SK-N-DZ (cell line): ENCODE measurements at places on chromosomes 3 and 15.

DNA sequence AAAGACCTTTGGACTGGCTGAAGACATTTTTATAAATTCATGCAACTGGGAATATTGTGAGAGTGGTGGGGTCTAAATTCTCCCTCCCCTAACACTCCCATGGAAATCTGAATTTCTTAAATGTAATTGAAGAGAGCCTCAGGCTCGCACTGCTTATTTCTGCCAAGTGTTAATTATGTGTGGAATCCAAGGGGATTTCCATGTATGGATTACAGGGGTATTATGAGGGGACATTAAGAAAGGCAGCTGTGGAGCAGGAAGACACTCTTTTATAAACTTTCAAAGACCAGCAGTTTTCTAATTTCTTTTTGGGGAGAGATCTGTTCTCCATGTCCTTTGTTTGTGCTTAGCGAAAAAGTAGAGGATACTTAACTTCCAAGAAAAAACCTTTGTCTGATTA lies 152.1 kb upstream of the TBL1XR1 start:
- DNase-seq, result no peak

- DNase-seq, result no peak
Measured at GRCh38 chr3:188403404-188403803, 249.4 kb downstream of the LPP start.

DNA sequence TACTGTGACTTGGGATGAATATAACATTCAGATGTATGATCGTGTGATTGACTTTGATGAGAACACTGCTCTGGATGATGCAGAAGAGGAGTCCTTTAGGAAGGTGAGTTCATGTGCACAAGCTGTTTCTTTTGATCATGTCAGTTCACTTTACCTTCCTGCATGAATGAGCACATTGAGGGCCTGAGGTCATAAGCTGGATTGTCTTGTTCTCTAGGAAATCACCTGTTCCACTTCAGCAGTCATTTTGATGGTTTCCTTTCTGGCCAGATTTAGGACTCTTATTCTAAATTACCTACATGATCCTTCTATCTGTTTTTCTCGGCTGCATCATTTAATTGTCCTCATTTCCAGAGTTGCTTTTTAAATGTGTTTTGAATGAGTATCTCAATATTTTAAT lies 4.1 kb downstream of the RCN2 start:
- DNase-seq, result no peak

DNA sequence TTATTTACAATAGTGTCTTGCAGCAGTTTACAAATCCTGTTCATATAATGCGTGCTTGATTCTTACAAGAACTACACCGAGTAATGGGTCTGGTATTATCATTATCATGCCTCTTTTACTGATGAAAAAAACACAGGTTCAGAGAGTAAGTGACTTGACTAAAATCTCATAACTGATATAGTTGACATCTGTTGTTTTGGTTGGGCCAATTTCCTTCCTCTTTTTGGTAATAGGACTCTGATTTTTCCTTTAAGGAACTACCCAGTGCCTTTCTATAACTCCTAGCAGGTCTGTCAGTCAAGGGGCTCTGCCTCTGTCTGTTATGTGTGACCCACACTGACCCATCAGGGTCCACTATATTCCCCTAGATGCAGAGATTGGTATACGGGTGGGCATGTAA lies 14.6 kb upstream of the BLOC1S6 start:
- DNase-seq, result no peak

- no peak for DNase-seq
Measured at GRCh38 chr3:129655291-129655700, 48.8 kb upstream of the PLXND1 start.

GRCh38 chr3:15520185-15520584 lies 1.3 kb downstream of the COLQ start:
- no peak for DNase-seq

- no peak for DNase-seq
Measured at GRCh38 chr3:183826448-183827250, 1.3 kb upstream of the MAP6D1 start.

DNA sequence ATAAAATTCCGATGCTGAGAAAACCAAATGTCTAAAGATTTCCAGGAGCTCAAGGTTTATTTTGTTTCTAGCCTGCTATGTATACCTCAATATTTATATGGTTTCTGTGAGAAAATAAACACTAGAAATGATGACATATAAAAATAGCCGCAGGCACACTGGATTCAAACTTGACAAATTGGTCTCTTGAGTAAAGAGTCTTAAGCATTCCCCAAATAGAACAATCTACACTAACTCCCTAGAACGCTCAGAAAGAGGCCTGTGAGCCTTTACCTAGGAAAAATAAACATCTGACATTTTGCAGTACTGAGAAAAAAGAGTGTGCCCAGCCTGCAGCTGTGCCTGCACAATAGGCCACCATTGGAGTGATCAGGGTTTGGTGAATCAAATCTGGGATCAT lies 75.2 kb downstream of the NEK10 start:
- DNase-seq, result no peak

GRCh38 chr3:46553154-46553553 lies 12.9 kb downstream of the LRRC2 start:
- DNase-seq, result no peak

DNA sequence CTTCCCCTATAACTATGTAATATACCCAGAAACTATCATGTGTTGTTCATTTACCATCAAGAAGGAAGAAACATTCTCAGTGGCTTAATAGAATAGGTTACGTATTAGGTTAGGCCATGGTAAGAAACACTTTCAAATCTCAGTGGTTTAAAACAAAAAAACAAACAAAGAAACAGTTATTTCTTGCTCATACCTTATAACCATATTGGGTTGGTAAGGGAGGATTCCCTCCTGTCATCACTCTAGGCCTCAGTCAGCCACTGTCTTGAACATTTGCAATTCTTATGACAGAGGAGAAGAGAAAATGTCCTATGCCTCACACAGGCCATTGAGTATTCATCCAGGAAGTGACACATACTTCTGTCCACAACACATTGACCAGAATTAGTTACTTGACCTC lies 727.7 kb upstream of the NECTIN3 start:
- DNase-seq, result no peak

DNA sequence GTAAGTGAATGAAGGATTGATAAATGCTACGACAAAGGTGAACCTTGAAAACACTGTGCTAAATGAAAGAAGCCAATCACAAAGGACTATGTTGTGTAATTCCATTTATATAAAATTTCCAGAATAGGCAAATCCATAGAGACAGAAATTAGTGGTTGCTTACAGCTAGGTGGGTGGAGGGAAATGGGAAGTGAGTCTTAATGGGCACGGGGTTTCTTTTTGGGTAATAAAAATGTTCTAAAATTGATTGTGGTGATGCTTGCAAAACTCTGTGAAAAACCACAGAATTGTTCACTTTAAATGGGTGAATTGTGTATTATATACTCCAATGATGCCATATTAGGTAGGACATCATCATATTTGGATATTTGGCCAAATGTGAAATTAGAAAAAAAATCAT lies 20.9 kb upstream of the TEX9 start:
- DNase-seq, result no peak

- DNase-seq, result no peak
Measured at GRCh38 chr3:124600765-124601164, 129.5 kb upstream of the UMPS start.

DNA sequence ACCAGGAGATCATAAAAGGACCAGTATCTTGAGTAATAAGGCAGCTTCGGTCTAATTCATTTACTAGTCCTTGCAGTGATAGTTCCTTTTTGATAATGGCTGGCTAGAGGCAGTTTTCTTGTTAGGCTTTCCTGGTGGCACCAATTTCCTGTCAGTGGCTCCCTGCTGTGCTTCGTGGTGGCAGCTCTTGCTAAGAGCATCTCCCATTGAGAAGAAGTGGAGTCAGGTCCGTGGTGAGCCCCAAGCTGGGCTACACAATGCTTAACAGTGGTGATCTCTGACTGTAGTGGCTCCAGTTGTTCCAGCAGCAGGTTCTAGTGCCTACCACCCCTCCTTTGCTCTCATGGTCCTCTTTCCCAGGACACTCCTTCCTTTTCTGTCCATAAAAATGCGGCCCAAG lies 111.2 kb downstream of the RAP2B start:
- DNase-seq, result no peak

DNA sequence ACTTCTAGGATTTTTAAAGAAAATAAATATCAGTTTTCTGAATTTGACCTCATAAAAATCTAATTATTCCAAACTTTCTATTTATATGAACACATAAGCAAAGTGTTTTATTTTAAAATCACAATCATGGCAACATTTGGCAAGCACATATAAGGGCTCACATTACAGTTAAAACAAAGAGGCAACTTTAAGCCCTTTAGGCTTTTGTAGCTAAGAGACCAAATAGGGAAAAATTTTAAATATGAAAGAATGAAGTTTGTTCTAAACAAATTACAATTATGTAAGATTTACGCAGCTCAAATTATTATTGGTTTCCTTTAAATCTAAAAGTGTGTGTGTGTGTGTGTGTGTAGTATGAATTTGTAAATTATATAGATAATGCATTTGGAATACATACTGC lies 267.0 kb downstream of the ZIC4 start:
- no peak for DNase-seq

DNA sequence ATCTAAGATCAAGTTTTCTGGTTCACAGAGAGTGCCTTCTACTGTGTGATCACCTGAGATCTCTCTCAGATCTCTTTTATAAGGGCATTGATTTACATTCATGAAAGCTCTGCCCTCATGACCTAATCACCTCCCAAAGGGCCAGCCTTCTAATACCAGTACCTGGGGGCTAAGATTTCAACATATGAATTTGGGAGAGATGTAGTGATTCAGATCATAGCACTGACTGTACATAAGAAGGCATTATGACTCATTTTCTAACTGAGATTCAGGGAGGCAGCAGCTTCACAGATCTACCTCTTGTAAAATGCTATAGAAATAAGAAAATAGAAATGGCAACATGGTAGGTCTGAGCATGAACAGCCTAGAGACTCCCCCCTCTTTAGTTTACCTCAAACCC lies 39.6 kb downstream of the VGLL3 start:
- DNase-seq, result no peak

- no peak for DNase-seq
Measured at GRCh38 chr3:112789787-112790186, 56.9 kb downstream of the CD200R1L start.

DNA sequence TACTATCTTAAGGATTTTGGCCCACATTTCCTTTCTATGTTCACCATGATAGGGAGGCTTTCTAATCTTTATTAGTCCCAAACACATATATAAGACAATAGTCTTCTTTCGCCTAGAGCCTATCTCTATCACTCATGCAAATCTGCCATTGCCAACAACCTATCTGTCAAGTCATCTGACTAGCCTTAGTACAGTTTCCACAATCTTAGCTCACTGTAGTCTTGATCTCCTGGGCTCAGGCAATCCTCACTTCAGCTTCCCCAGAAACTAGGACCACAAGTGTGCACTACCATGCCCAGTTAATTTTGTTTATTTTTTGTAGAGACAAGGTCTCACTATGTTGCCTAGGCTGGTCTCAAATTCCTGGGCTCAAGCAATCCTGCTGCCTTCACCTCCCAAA lies 6.9 kb downstream of the TMEM39A start:
- DNase-seq, result no peak

GRCh38 chr15:75460646-75461045 lies 9.2 kb upstream of the SIN3A start:
- DNase-seq, result no peak

GRCh38 chr15:58298879-58299850 lies 132.6 kb upstream of the LIPC start:
- no peak for DNase-seq

DNA sequence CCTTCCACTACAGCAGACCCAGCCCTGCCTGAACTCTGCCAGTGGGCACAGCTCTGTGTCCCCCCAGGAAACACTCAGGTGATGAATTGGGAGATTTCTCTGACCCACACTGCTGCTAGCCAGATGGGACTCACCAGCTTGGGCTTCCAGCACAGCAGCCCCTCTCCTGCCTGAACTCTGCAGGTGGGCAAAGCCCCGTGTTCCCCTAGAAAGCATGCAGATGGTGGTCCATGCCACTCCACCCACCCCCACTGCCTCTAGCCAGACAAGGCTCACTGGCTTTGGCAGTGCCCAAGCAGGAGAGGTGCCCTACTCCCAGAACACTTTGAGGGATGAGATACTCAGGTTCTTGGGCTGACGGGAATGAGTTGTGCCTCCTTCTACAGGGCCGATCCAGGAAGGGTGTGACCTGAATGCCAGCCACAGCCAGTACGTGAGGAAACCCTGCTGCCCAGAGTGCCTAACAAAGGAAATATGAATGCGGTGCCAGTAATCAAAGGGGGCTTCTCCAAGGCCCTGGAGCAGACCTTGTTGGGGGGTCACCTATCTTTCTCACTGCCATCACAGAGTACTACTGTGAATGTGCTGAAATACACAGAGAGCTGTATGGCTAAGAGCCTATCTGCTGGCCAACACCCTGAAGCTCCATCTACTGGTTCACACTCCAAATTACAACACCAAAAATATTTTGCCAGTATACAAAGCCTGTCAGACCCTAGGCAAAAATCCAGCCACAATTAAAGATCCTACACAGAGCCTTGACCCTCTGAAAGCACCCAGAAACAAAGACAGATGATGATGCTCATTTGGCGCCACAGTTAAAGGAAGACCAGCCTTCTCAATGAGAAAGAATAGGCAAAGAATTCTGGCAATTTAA lies 61.9 kb downstream of the BTLA start:
- DNase-seq, result peak; percentile 7

DNA sequence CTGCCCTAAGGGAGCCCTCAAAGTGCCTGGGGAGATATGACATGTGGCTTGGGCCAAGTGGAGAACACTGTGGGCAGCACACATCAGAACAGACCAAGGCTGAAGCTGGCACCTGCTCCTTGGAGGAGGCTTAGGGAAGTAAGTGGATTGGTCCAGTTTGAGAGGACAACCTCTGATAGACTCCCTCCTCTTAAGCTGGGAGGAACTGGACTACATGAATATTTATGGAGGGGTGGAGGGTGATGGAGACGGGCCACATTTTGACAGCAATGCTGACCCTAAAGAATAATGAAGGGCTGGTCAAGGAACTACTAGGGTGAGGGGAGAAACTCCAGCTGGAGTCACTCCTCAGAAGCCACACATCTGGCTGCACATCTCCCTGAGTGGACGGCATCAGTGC lies 6.5 kb upstream of the CD276 start:
- no peak for DNase-seq

GRCh38 chr3:122680475-122681283 lies at the start of gene PARP14:
Gene PARP14, plus strand, starts transcription at chr3:122680839. Its CDS starts 45 bp downstream, at chr3:122680884.
- no peak for DNase-seq

DNA sequence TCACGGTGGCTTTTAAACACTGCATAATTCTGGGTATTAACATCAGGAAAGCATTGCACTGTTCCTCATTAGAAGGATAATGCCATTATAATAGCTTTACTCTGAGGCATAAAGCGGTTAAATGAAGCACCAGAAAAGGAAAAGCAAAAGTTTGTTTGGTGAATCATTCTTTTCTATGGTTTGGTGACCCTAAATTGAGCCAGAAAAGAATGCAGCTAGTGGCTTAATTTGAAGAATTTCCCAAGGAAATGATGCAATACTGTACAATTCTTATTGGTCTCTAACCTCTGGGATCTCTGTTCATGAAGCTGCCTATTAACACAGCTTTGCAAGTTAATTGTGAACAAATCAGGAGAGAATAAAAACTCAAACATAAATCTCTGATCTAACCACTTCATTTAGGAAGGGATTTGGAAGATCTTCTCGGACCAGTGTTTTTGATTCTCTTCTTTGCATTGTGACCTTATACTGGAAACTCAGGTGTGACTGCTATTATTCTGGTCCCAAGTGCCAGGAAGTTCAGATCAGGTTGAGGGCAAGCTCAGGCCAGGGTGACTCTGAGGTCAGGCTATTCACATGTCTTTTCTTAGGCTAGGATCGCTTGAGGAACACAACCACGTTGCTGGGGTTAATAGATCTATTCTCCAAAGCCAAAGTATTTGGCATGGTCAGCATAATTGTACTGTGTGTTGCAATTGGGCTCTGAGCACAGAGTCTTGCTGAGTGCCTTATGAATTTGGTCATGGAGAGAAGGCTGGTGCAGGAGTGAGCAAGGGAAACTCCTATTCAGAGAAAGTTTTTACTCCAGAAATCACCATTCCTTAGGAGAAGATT lies 11.3 kb upstream of the DLG1 start:
- no peak for DNase-seq
